Panc1 (cell line): ENCODE measurements at places on chromosomes 1 and 21. TPM values are rescaled to one million over a fixed set of nuclear protein-coding genes. Genes with fewer than 3 reads are reported as not detected.

GRCh38 chr1:235972311-235972689, 92.6 kb downstream of the NID1 start:
- peak overlapping the region; percentile 33 for H3K4me3 ChIP-seq
- no peaks in the 10 kb centered on the region for H3K27me3 ChIP-seq
- peaks cover 20% of the 10 kb centered on the region for H3K4me1 ChIP-seq
- 0 out of 2 replicates have a peak, but pooled peaks cover 3% of the 10 kb centered on the region for H3K36me3 ChIP-seq

The ACKR1 gene
- not detected for total RNA-seq

GRCh38 chr1:88612773-88613172, 71.3 kb upstream of the PKN2 start:
- DNase-seq: no peak
- 0 out of 2 replicates have a peak, but pooled peaks cover 3% of the 10 kb centered on the region for H3K4me1 ChIP-seq
- no peaks in the 10 kb centered on the region for H3K36me3 ChIP-seq
- no peak overlapping the region for H3K27ac ChIP-seq
- no peak overlapping the region for H3K4me3 ChIP-seq

GRCh38 chr1:22944346-22945055, 28.2 kb downstream of the LACTBL1 start:
- H3K4me3 ChIP-seq: no peak overlapping the region
- DNase-seq: no peak
- no peaks in the 10 kb centered on the region for H3K27me3 ChIP-seq
- no peak overlapping the region for H3K27ac ChIP-seq
- no peaks in the 10 kb centered on the region for H3K4me1 ChIP-seq
- no peaks in the 10 kb centered on the region for H3K36me3 ChIP-seq

The GNAT2 gene
- total RNA-seq: 0.44 TPM

DNA sequence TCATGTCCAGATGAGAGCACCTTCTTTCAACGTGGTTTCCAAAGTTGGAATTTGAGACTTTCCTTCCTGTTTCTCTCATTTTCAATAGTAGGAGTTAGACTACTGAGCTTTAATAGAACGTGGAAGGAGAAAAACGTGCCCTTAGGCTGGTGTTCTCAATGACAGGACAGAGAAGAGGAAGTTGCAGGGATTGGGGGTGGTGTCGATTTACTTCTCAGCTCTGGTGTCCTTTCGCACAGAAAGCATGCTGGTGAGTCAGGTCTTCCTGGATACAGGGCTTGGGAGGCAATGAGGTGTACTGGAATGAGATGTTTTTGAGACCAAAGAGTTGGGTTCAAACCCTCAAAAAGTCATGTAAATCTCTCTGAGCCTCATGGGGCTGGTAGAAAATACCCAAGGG, 67.1 kb downstream of the HIVEP3 start:
- H3K27me3 ChIP-seq: no peaks in the 10 kb centered on the region
- H3K4me3 ChIP-seq: no peak overlapping the region
- H3K27ac ChIP-seq: no peak overlapping the region
- no peak for DNase-seq
- no peaks in the 10 kb centered on the region for H3K36me3 ChIP-seq

GRCh38 chr1:55147524-55147923, 67.6 kb downstream of the USP24 start:
- no peaks in the 10 kb centered on the region for H3K27me3 ChIP-seq
- H3K4me3 ChIP-seq: no peak overlapping the region
- peaks cover 74% of the 10 kb centered on the region for H3K36me3 ChIP-seq
- no peak for DNase-seq

DNA sequence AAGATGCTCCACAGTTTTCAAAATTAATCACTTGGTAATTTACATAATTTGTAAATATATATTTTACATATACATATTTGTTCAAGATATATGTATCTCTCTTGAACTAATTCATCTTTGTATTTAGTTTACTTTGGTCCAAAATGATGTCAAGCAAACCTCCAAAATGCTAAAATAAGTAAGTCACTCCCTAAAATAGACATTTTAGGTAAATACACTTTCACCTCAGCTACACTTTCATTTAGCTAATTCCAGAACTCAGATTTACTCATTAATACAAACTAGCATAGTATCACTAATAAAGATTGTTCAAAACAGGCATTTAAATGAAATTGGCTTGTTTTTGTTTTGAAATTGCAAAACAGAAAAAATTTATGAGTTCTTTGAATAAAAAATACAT, 40.6 kb downstream of the AHCTF1 start:
- peaks cover 68% of the 10 kb centered on the region for H3K36me3 ChIP-seq
- H3K4me1 ChIP-seq: no peaks in the 10 kb centered on the region
- no peak overlapping the region for H3K27ac ChIP-seq
- no peak overlapping the region for H3K4me3 ChIP-seq
- no peaks in the 10 kb centered on the region for H3K27me3 ChIP-seq
- DNase-seq: no peak

The MPL gene
- total RNA-seq: not detected

DNA sequence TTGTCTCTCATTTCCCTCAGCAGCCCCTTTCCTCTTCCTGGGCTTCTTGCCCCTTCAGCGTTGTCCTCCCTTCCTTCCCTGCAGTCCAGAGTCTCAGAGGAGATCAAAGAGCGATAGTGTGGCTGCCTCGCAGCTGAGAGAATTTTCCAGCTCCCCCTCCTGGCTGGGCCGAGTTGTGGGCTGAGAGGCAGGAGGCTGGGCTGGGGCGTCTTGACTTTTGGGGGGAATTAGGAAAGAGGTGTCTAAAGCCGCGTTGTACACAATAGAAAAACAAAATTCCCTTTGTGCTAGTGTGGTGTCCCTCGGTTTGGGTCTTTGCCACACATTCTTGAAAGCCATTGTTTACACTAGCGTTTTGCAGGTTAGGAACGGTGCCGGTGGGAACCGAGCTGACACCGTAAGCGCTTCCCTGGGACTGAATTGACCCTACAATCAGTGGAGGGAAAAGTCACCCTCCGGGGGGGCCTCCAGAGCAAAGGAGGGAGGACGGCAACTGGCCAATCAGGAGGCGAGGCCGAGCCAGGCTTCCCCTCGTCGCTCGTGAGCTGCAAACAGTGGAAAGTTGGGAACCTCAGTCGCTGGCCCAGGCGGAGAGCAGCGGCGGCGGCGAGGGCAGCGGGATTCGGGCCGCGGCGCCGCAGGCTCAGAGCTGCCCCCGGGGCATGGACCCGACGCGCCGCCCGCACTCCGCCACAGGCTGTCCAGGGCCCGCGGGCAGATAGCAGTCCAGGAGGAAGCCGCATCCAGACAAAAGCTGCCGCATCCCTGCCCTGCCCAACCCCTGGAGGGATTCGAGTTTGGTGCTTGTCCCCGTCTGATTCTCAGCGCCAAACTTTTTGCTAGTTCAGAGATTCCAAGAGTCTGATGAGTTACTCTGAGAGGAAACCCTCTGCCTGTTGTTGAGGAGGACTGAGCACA, at the start of gene HMCN1:
Gene HMCN1, plus strand, starts transcription at position 574 of the 918 bp plus-strand sequence. CDS start 389 bp downstream, outside the sequence.
- peak within 1 kb of the TSS; percentile 46 for H3K4me3 ChIP-seq
- peaks cover 18% of the 10 kb centered on the region for H3K27me3 ChIP-seq
- H3K27ac ChIP-seq: no peak within 1 kb of the TSS
- DNase-seq: no peak
- peaks cover 6% of the 10 kb centered on the region for H3K4me1 ChIP-seq
- H3K36me3 ChIP-seq: no peaks in the 10 kb centered on the region; the same call in 1 of the 2 replicates

DNA sequence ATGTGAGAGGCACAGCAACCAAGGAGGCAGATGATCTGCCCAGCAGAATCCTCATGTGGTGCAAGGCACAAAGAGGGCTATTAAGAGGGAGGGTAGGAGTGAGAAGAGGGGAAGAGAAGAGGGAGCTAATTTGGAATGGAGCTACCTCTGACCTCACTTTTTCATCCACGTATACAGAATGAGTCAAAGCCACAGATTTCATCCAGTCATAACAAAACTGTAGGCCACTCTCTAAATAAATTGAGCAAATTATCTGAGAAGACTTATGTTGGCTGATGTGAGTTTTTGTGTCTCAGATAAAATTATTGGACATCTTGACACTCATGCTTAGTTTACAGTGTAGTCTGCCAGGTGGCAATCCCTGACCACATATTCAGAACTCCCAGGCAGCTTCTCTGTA, 325.6 kb downstream of the TTLL7 start:
- no peak overlapping the region for H3K4me3 ChIP-seq
- H3K27me3 ChIP-seq: no peaks in the 10 kb centered on the region
- H3K36me3 ChIP-seq: no peaks in the 10 kb centered on the region
- H3K4me1 ChIP-seq: no peaks in the 10 kb centered on the region
- DNase-seq: no peak
- H3K27ac ChIP-seq: no peak overlapping the region

- DNase-seq: no peak
- no peak overlapping the region for H3K27ac ChIP-seq
- no peaks in the 10 kb centered on the region for H3K4me1 ChIP-seq
- H3K4me3 ChIP-seq: no peak overlapping the region
- no peaks in the 10 kb centered on the region; the same call in 1 of the 2 replicates for H3K27me3 ChIP-seq
- H3K36me3 ChIP-seq: no peaks in the 10 kb centered on the region
Observed at GRCh38 chr1:89802051-89802450, 18.8 kb upstream of the LRRC8D start.

GRCh38 chr1:154422521-154422920, 17.4 kb downstream of the IL6R start:
- peaks cover 62% of the 10 kb centered on the region for H3K4me1 ChIP-seq
- H3K27me3 ChIP-seq: no peaks in the 10 kb centered on the region
- peak overlapping the region; percentile 59 for H3K27ac ChIP-seq
- no peak for DNase-seq
- H3K36me3 ChIP-seq: no peaks in the 10 kb centered on the region
- no peak overlapping the region for H3K4me3 ChIP-seq

GRCh38 chr1:232459087-232459486, 170.8 kb downstream of the SIPA1L2 start:
- no peaks in the 10 kb centered on the region for H3K36me3 ChIP-seq
- DNase-seq: no peak
- H3K27me3 ChIP-seq: no peaks in the 10 kb centered on the region
- H3K4me1 ChIP-seq: no peaks in the 10 kb centered on the region
- no peak overlapping the region for H3K4me3 ChIP-seq

DNA sequence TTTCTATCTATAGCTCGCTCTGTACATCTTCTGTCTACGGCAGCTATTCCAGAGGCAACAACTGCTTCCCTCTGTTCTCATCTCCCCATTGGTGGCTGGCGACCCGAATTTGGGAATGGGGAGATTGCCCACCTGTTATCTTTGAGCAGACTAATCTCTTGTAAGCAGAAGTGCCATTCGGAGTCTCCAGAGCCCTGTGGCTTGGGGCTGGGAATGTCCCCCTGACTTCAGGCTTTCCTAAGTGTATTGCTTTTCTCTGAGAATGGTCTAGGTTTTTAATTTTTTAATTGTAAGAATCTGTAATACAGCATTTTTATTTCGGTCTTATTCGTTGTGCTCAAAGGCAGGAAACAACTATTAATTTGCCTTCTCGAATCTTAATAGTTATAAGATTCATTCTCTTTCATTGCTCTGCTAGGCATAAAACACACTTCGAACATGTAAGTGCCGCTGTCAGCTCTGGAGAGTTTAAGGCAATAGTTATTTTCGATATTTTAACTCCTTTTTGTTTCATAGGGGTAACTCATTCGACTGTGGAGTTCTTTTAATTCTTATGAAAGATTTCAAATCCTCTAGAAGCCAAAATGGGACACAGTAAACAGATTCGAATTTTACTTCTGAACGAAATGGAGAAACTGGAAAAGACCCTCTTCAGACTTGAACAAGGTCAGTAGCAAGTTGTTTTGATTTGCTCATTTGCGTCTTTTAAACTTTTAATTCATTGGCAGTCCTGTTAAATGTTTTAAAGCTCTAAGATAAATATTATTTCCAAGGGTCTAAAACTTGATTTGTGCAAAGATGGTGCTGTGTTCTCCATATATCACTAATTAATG, 514 bp downstream of the AGL start:
- H3K27ac ChIP-seq: peak overlapping the region; percentile 73
- DNase-seq: no peak
- peaks cover 4% of the 10 kb centered on the region; the same call in 1 of the 2 replicates for H3K36me3 ChIP-seq
- H3K27me3 ChIP-seq: no peaks in the 10 kb centered on the region
- peaks cover 3% of the 10 kb centered on the region; the same call in 1 of the 2 replicates for H3K4me1 ChIP-seq

GRCh38 chr1:206136241-206136640, 19.1 kb upstream of the AVPR1B start:
- no peak overlapping the region for H3K4me3 ChIP-seq
- H3K27ac ChIP-seq: no peak overlapping the region
- H3K36me3 ChIP-seq: no peaks in the 10 kb centered on the region
- no peak for DNase-seq

GRCh38 chr1:206635978-206636345, 626 bp downstream of the DYRK3 start:
- peak overlapping the region; percentile 88 for H3K27ac ChIP-seq
- peaks cover 15% of the 10 kb centered on the region for H3K4me1 ChIP-seq
- peak overlapping the region; percentile 91 for H3K4me3 ChIP-seq
- H3K36me3 ChIP-seq: no peaks in the 10 kb centered on the region
- no peaks in the 10 kb centered on the region for H3K27me3 ChIP-seq

The KIF21B gene
- 0.46 TPM for total RNA-seq

GRCh38 chr1:20660847-20661206, 342 bp downstream of the DDOST start:
- H3K27ac ChIP-seq: peak overlapping the region; percentile 96
- H3K4me3 ChIP-seq: peak overlapping the region; percentile 100
- H3K27me3 ChIP-seq: no peaks in the 10 kb centered on the region
- peaks cover 14% of the 10 kb centered on the region for H3K36me3 ChIP-seq
- no peak for DNase-seq

- H3K4me1 ChIP-seq: peaks cover 50% of the 10 kb centered on the region
- H3K27me3 ChIP-seq: no peaks in the 10 kb centered on the region
- peaks cover 4% of the 10 kb centered on the region; the same call in 1 of the 2 replicates for H3K36me3 ChIP-seq
- H3K27ac ChIP-seq: peak overlapping the region; percentile 75
- no peak for DNase-seq
Observed at GRCh38 chr1:31574749-31575368, 1.5 kb upstream of the TINAGL1 start.

GRCh38 chr1:163170331-163170730, 32.4 kb downstream of the RGS5 start:
- no peak overlapping the region for H3K27ac ChIP-seq
- DNase-seq: no peak
- no peaks in the 10 kb centered on the region for H3K36me3 ChIP-seq
- H3K27me3 ChIP-seq: no peaks in the 10 kb centered on the region

DNA sequence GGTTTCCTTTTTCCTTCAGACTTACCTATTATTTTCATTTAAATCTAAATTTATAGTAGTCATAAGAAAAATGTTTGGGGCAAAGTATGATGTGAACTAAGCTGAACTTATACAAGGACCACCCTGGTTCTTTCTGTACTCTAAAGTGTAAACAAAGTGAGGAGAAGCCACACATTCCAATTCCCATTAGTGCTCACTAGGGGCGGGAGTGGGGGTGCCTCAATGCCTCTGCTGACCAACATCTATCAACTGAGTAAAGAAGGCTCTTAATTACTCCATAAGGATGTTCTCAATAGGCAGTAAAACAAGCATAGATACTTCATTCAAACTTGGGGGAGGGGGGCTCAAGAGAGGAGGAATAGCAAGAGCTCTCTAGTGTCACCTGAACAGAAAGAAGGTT, 151.7 kb downstream of the CDC42BPA start:
- no peak for DNase-seq
- no peak overlapping the region for H3K27ac ChIP-seq
- H3K36me3 ChIP-seq: no peaks in the 10 kb centered on the region
- no peaks in the 10 kb centered on the region for H3K4me1 ChIP-seq
- H3K27me3 ChIP-seq: no peaks in the 10 kb centered on the region

- H3K4me3 ChIP-seq: no peak overlapping the region
- no peaks in the 10 kb centered on the region for H3K4me1 ChIP-seq
- H3K27me3 ChIP-seq: no peaks in the 10 kb centered on the region
- DNase-seq: no peak
Observed at GRCh38 chr1:111565079-111565478, 54.5 kb upstream of the RAP1A start.

- H3K27ac ChIP-seq: no peak overlapping the region
- H3K27me3 ChIP-seq: no peaks in the 10 kb centered on the region
- no peaks in the 10 kb centered on the region for H3K36me3 ChIP-seq
Observed at GRCh38 chr1:115647507-115647906, 5.7 kb downstream of the VANGL1 start.
